ENCODE measurements at places on chromosomes 5 and 9.
A peak's percentile ranks its signal among the peaks of the same experiment; 100 is the strongest.

GRCh38 chr5:168176251-168176650, 115.2 kb upstream of the WWC1 start:
- DNase-seq: no peak

DNA sequence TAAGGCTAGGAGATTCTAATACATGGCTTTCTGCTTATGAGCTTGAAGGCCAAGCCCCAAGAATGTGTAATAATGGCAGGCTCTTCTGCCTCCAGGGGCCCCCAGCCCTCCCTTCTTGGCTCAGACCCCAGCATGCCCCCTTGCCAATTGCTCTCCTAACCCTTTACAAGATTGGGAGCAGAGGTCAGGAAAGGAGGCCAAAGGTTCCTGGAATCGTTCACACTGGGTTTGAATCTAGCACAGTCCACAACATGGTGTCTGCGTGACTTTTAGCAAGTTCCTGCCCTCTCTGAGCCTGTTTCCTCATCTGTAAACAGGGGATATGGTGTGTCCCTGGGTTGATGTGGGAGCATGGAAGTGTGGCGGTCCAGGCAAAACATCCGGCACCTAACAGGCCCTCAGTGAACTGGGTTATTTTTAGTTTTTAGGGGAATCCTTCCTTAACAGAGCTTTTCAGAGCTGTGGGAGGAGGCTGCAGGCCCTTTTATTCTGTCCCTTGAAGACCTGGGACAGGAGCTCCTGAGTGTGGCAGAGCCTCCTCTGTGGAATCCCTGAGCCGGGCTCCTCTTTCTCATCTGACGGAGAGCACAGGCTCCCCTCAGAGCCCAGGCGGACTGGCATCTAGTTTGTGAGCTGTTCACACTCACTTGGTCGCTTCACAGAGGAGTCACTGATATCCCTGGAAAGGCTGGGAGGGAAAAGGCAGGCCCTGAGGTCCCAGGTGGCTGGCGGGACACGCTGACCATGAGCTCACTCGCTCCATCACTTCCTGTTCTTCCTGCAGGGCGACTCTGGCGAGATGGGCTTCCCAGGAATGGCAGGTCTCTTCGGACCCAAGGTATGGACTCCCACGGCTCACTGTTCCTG, 23.4 kb upstream of the ORM1 start:
- DNase-seq: no peak

GRCh38 chr5:145825751-145826180, 9.4 kb downstream of the PRELID2 start:
- DNase-seq: no peak

GRCh38 chr9:8831568-8831967, 1032.0 kb upstream of the DMAC1 start:
- no peak for DNase-seq

DNA sequence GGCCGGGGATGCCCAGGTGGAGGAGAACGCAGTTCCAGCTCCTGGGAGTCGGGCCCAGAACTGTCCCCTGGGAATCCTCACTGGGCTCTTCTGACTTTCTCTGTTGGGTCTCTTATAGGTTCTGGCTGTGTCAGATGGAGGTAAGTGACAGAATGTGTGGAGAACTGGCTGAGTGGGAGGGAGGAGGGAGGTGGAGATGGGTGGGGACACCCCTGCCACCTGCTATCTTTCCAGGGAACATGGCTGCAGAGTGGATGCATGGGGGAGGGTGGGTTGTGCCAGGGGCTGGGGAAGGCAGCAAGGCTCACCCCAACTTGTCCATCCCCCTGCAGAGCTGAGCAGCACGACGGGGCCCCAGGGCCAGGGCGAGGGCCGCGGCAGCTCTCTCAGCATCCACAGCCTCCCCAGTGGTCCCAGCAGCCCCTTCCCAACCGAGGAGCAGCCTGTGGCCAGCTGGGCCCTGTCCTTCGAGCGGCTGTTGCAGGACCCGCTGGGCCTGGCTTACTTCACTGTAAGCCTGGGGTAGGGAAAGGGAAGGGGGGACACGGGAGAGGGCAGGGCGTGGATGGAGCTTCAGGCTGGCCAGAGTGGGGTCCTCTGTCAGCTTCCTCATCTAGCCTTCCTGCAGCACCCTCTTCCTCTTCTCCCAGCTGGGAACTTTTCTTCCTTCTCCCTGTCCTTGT, 8.3 kb downstream of the RGS14 start:
- DNase-seq: no peak

DNA sequence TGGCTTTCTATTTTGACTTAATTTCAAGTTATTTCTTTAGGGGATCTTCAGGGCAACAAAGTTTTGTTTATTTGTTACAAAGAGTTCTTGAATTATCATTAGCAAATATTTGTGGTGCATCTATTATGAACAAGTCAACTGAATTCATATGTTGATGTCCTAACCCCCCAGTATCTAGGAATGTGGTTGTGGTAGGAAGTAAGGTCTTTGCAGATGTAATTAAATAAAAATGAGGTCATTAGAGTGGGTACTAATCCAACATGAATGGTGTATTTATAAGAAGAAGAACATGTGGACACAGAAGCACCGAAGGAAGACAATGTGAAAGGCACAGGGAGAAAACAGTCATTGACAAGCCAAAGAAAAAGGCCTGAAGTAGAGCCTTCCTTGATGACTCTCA, 474.0 kb upstream of the DAB2 start:
- DNase-seq: no peak

GRCh38 chr5:66602621-66603020, 6.4 kb downstream of the MAST4 start:
- no peak for DNase-seq

- peak; percentile 57 for DNase-seq
Measured at GRCh38 chr5:14727428-14727865, 62.9 kb downstream of the OTULIN start.

DNA sequence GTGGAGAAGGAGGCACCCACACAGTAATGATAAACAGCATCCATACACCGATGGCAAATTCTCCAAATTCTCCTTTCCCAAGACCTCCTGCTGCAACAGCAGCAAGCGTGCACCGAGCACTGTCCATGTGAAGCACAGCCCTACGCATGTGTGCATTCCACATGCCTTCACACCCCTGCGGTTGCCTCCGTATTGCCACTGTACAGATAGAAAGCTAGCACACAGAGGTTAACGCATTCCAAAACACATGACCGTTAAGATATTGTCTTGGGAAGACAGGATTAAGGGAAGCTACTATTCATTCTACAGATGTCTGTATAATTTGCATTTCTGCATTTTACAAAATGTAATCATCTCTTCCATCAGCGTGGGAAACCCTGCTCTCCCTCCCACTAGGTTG, 6.6 kb downstream of the FLT4 start:
- no peak for DNase-seq

DNA sequence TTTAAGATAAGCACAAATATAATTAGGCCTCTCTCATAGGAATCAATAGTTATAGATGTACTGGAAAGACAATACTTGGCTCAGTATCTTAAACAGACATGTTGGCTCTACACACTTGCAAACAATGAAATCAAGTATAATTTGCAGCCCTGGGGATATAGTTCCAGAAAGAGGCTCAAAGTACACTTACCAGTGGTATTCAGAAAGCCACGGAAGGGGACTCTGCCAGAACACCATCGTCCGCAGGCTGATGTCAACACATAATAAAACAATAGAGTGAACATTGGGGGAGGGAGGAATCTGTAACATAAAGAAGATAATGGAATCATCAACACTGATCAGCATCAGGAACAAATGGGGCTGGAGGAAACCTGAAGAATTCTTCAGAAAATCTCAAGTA, 31.2 kb upstream of the EBF1 start:
- DNase-seq: no peak

GRCh38 chr9:80632041-80632440, 1057.3 kb downstream of the TLE1 start:
- DNase-seq: no peak

DNA sequence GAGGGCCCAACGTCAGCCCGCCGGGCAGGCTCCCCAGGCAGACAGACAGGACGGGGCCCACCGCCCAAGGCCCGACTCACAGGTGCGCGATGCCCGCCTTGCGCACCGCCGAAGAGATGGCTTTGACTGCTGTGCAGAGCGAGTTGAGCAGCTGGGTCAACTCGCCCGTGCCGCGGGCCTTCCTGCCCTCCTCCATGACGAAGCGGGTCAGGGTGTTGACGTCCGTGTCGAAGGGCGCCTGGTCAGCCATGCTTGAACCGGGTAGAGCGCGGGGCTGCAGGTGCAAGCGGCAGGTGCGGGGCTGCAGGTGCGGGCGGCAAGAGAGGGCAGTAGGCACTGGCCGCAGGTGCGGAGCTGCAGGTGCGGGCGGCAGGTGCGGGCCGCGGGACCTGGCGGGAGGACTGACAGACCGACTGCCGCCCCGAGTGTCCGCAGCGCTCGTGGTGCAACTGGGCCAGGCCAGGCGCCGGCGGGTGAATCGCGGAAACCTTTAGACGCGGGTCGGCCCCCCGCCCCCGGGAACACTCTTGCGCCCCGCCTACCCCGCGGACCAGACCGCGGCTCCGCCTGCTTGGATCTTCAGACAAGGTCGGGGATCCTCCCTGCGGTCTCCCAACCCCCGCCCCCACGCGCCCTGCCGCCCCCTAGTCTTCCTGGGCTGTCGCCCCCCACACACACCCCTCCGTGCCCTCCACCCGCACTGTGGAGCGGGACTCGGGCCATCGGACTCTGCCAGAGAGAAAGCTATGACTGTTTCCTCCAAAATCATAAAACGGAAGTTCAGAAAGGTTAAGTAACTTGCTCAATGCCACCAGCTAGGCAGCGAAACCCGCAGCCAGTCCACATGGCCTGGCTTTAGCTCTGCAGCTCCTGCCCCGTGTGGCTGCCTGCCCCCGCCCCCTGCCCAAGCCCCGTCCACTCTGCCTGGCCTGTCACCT, at the start of gene FBP1:
TSS of gene FBP1 (minus strand) at position 458 of the 938 bp plus-strand sequence. CDS start at position 250, 208 bp downstream.
- peak; percentile 12 for DNase-seq

DNA sequence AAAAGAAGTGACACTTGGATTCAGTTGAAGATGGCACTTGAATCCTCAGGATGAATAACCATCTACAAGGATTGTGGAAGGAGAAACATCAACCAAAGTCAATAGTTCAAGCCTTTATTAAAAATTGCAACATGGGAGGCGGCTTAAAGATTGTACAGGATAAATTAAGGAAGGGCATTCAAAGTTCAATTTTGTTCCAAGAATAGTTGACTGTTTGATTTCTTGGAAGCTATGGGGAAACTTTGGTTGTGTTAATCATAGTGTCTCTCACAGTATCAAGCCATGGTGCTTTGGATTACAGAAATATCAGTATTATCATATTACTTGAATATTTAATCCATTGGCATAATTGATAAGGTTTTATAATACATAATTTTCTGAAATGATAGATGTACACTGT, 1844.3 kb downstream of the MAT2B start:
- DNase-seq: no peak

- no peak for DNase-seq
Measured at GRCh38 chr5:140311011-140311467, 8.1 kb upstream of the PFDN1 start.

GRCh38 chr5:52177193-52177592, 610.5 kb upstream of the ITGA1 start:
- DNase-seq: no peak

DNA sequence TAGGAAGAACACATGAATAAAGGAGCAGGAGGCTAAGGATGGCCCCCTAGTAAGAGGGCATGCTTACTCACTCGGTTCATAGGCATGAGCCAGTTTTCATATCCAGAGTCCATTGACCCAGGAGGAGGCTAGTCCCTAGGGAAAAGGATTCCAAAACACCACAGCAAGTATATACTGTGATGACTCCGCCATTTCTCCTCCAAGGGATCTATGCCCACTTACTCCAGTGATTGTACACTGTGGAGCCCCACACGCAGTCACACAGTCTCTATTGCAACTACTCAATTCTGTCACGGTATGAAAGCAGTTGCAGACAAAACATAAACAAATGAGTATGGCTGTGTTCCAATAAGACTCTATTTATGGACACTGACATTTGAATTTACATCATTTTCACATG, 117.7 kb upstream of the ALDH1B1 start:
- DNase-seq: no peak

DNA sequence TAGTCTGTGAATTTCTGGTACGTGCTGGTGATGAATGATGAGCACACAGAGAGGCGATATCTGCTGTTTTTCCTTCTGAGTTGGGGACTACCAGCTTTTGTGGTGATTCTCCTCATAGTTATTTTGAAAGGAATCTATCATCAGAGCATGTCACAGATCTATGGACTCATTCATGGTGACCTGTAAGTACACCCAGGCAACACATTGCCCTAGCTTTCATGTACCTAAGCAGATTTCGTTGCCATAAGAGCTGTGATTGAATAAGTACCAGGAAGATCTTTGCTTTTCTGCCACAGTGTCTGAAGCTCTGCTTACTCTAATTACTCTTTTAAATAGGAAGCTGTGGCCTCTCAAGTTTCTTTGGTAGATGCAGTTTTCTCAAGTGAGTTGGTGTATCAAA, 397.8 kb downstream of the ARRDC3 start:
- DNase-seq: no peak

GRCh38 chr5:56962286-56962685, 10.4 kb upstream of the MIER3 start:
- DNase-seq: no peak

DNA sequence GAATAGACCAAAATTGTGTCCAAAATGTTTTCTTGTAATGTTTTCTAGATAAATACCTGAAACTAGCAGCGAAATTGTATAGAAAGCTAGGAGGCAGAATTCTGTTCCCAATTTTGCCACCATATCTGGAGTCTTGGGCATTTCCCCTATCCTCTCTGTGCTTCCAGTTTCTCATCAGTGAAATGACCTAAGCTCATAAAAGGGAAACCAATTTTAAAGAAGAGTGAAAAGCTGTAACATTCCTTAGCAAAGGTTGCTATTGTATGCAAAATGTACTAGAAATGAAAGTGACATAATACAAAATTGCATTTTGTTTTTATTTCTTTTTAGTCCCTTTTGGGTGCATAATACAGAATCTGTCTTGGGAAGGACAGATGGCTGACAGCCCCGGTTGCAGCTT, 36.8 kb upstream of the CAST start:
- DNase-seq: no peak

DNA sequence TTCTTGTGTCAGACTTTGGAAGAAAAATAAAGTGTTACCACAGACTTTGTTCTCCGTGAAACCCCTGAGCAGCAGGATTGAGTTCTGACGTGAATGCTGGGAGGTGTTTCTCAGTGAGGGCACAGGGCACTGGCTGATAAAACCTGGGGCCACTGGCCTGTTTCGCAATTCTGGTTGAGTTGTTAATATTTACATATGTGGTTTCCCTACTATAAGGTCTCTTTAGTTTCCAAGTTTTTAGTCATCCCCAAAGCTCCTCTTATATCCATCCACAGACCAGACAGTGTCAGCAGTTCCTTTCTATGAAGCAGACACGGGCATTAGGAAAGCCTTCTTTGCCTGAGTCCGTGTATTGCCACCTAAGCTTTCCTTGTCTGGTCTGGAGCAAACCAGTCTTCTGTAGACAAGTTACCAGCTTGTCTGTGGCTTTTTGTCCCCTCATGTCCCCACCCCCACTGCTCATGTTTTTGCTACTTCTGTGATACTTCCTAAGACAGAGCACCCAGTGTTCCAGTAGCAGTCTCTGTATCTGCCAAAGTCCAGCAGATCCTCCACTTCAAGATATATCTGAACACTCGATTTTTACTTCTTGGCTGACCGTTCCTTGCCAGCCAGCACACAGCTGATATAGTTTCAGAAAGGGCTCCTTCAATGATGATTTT, 42.0 kb downstream of the ACO1 start:
- no peak for DNase-seq

Data from activated T-helper 2 cell treated with anti-CD3 and anti-CD28 coated beads, Interferon-gamma antibody, Interleukin-2, Interleukin-4, amounts not matched to agents 10 μg/mL and 5 μg/mL and 100 μg/mL, durations not matched to agents 14 hours and 24 hours and 36 hours (primary cell).